ENCODE measurements at places on chromosomes 7 and 10. TPM values are rescaled to one million over a fixed set of nuclear protein-coding genes. Genes with fewer than 3 reads are reported as not detected.

- no peak for DNase-seq
These were observed 19.4 kb downstream of the LAT2 start for GRCh38 chr7:74228951-74229900.

GRCh38 chr7:151080067-151080521, 515 bp downstream of the FASTK start:
- DNase-seq, result peak; percentile 47

DNA sequence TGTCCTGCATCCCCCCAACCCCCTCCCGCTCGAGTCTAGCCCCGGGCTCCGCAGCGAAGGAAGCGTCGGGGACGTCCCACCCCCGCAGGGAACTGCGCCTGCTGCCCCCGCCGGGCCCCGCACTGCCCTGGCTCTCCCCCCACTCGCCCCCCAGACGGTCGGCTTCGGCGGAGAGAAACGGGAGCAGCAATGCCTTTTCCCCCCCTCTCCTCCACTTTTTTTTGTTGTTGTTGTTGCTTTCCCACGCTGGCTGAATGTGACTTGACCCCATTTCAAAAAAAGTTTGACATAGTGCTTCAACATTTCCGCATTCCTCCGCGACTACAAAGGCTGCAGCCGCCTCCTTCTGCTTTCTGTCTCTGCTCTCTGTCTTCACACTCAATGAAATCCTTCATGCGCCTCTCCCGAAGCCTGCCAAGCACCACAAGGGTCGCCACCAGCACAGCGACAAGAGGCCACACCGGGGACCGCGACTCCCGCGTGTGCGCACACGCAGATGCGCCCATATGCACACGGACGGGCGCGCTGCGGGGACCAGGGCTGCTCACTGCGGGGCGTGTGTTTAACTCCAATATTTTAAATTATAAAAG, 1.0 kb downstream of the CDK6 start:
- DNase-seq, result peak; percentile 59

DNA sequence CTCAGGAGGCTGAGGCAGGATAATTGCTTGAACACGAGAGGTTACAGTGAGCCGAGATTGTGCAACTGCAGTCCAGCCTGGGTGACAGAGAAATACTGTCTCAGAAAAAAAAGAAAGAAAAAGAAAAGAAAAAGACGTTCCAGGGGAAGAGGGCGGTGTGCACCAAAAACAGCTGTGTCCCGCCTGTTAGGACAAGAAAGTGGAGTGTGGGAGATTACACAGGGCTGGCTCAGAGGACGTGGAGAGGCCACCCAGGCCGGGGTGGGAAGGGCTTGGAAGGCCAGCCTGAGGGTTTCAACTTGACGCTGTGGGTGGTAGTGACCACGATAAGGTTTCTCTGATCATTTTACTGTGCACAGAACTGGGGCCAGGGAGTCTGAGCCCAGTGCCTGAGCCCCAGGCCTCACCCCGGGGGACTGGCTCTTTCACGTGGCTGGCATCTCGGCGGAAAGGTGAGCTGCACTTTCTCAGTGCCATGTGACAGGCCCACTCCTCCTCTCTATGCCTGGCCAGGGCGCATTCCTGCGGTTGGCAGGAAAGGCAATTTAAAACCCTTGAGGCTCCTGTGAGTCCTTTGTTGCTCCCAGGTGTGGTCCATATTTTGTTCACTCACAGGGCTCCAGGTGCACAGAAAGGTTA, 13.9 kb downstream of the RHBDD2 start:
- DNase-seq, result no peak

DNA sequence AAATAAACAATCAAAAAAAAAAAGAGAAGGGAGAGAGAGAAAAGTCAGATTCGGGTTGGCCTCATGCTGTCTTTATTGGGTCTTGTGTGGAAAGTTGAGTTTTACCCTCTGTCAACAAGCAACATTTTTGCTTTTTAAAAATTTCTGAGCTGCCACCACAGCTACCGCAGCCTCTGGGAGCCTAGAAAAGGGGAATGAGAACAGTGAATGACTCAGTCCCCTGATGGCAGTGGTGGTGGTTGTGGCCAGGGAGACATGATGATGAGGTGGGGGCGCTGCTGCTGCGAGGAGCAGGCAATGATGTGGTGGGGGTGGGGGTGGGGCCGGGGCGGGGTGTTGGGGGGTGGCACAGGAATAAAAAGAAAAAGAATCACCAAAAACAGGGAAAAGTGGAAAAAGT, 20.0 kb upstream of the CREB3L2 start:
- DNase-seq, result no peak

- DNase-seq, result no peak
These were observed 30.2 kb upstream of the GIMAP8 start for GRCh38 chr7:150420242-150420641.

DNA2 gene
- total RNA-seq, result 1.3 TPM

Measured in adrenal gland (tissue), 19 donors.